ENCODE measurements at places on chromosomes 5 and 9. TPM values are rescaled to one million over a fixed set of nuclear protein-coding genes. Genes with fewer than 3 reads are reported as not detected.

- DNase-seq, result no peak
Measured at GRCh38 chr5:17330386-17330785, 113.0 kb downstream of the BASP1 start.

DNA sequence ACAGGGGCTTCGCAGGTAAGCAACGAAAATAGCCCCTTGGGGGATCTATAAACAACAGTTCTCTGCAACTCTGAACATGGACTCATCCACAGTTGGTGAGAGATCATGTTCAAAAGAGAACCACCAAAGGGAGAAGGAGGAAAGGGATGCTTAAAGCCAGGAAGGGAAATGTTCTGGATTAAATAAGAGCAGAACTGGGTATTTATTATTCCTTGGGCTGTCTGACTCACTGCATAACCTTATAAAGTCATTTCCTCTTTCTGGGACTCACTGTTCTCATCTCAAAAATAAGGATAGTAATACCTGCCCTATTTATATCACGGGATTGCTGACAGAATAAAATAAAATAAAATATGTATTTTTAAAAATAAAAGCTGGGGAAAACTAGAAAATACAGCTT lies 11.2 kb upstream of the MARCHF3 start:
- peak; percentile 45 for DNase-seq

DNA sequence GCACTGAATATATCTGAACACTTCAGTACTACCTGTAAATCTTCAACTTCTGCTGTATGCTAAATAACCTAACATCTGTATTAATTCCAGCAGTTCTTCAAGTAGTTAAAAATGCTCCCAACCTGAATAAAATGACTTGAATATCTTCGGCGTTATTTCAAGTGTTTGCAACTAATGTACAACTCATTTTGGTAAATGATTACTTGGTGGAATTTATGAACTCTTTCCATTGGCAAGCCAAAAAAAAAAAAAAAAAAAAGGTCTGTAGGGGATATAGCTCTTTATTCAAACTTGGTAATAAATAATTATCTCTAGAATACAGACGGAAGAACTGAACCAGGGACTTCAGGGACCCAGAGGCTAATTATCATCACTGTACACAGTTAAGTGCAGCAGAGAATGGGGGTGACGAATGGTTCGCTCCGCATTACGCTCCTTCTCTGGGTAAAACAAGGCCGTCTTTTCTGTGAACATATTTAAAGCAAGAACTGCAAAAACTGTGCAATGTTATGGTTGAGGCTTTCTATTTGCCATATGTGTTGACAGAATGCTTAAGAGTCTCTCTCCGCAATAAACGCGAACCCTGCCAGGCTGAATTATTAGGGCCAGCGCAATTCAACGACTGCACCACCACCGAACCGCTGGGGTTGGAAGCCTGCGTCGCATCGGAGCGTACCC lies 1.9 kb upstream of the ERBIN start:
- no peak for DNase-seq

DNA sequence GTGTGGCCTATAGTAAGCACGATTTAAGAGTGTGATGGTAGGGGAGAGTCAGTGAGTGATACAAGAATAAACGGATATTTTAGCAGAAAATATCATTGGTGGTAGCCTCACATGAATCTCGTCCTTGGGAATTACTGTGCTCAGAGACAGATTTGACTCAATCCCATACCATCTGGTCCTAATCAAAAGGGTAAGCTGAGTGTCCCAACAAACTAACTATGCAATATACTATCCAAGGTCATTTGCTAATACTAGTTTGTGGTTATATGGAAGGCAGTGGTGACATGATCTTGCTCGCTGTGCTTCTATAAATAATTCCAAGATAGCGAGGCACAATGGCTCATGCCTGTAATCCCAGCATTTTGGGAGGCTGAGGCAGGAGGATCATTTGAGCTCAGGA lies 103.2 kb downstream of the TRPM6 start:
- no peak for DNase-seq

DNA sequence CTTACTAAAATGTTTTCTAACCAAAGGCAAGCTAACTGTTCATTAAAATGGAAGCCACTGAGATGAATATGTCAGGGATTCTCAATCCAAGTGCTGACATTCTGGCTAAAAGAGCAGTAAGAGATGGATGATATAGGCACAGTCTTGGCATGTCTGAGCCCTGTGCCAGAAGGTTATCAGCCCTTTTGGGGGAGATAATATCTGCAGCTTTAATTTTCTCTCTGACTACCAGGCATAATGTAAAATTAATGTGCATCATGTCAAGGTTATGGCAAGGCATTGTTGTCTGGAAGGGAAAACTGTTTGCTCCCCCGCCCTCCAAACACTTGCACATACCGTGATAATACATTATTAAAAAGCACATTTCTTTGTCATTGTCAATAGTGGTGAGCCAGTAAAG lies 609.8 kb downstream of the ZNF608 start:
- DNase-seq, result no peak

- DNase-seq, result no peak
Measured at GRCh38 chr9:19373527-19373926, 6.5 kb downstream of the RPS6 start.

GRCh38 chr9:16236311-16236710 lies 634.2 kb downstream of the BNC2 start:
- no peak for DNase-seq

GRCh38 chr5:96483878-96484277 lies 50.8 kb upstream of the PCSK1 start:
- DNase-seq, result peak; percentile 58

- peak; percentile 25 for DNase-seq
Measured at GRCh38 chr5:50751064-50751657, 84.7 kb downstream of the PARP8 start.

DNA sequence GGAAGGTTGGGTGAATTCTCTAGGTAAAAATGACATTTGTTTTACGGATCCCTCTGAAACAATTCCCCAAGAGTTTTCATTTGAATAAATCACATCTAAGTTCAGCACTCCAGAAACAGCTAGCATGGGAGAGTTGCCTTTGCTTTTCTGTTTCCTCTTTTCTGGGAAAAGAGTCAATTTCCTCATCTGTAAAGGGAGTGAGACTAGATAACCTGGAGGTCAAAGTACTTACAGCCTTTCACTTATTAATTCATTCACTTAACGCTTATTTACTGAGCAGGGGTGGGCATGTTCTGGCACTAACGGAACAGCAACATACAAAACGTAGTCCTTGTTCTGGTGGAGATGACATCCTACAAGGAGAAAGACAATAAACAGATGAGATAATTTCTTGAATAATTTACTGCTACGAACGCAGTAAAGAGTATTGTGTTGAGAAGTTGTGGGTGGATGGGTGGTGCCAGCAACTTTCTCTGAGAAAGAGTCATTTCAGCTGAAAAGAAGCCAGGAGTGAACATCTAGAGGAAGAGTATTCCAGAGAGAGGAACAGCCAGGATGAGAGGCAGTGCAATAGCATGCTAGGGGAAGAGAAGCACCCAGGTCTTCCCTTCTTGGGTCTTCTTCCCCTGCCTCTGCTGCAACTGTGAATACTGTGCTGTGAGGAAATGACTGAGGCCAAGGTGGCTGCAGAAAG lies 335.6 kb downstream of the ZSWIM6 start:
- no peak for DNase-seq

DNA sequence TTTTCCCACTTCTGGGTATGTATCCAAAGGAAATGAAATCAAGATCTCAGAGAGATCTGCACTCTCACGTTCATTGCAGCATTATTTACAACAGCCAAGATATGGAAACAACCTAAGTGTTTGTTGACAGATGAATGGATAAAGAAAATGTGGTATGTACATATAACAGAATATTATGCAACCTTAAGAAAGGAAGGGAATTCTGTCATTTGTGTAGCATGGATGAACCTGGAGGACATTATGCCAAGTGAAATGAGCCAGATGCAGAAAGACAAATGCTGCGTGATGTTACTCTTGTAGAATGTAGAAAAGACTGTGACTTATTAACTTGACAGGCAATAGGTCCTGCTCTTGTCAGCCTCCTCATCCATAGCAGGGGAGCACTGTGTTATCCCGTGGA lies 31.4 kb downstream of the PPARGC1B start:
- DNase-seq, result no peak

- DNase-seq, result peak; percentile 40
Measured at GRCh38 chr5:95283761-95284571, 928 bp downstream of the MCTP1 start.

Gene TMEM215
- total RNA-seq, result not detected

Gene FOXD4
- total RNA-seq, result 0.65 TPM

Gene NFX1
- 21.7 TPM for total RNA-seq

Gene SHISAL2B
- not detected for total RNA-seq

Gene ADGRD2
- not detected for total RNA-seq

All from A172 (cell line).